Ovary (tissue), 10 donors: ENCODE measurements at places on chromosomes 2 and 18.

GRCh38 chr2:176125772-176126054 lies 3.2 kb downstream of the HOXD9 start:
- no peak for DNase-seq

DNA sequence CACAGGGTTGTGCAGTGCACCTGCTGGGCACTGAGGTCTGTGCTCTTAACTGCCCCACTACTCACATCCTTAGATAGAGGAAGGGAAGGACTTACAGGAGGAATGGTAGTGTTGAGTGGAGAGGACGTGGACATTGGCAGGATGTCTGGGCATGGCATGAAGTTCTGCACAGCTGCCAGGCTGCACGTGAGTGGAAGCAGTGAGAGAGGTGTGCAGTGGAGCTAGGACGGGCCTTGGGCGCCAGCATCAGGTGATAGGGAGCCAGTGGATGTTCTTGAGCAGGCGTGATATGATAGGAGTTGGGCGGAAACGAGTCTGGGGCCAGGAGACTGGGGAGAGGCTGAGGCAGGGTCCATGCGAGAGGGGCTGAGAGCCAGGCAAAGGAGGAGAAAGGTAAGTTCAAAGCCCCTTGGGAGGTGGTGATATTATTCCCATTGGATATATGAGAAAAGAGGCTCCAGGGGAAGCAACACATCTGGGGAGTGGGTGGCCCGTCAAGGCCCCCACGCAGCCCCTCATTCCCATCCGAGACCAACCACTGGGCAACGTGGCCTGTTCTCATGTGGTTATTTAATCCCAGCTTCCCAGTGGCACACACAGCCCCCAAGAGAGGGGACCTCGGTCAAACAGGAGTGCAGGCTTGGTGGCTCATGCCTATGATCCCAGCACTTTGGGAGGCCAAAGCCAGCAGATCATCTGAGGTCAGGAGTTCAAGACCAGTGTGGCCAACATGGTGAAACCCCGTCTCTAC lies 45.7 kb upstream of the SNED1 start:
- DNase-seq = no peak

DNA sequence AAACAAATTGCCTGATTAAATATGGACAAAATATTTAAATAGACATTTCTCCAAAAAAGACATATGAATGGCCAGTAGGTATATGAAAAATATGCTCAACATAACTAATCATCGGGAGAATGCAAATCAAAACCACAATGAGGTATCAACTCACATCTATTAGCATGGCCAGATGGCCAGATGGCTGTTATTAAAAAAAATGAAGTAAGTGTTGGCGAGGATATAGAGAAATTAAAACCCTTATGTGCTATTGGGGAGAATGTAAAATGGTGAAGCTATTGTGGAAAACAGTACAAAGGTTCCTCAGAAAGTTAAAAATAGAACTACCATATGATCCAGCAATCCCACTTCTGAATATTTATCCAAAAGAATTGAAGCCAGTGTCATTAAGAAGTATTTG lies 272.3 kb upstream of the ZNF804A start:
- no peak for DNase-seq

DNA sequence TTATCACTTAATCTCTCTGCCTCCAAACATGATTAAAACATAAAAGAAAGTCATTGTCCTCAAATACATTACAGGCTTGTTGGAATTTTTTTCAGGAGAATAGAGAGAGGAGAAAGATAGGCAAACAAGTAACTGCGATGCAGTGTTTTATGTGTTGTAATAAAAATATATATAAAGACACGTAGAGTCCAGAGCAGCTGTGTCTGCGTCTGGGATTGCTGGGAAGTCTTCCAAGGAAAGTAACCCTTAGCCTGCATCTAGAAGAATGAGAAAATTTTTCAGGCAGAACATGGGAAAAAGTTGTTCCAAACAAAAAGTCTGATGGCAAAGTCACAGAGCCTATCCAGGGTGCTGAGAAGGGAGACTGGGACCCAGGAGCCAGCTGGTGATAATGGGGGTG lies 91.8 kb upstream of the ST6GAL2 start:
- DNase-seq = no peak

- DNase-seq = no peak
These were observed 297.8 kb upstream of the SESTD1 start for GRCh38 chr2:179562330-179562885.

GRCh38 chr2:16330571-16330970 lies 335.1 kb downstream of the CYRIA start:
- no peak for DNase-seq

DNA sequence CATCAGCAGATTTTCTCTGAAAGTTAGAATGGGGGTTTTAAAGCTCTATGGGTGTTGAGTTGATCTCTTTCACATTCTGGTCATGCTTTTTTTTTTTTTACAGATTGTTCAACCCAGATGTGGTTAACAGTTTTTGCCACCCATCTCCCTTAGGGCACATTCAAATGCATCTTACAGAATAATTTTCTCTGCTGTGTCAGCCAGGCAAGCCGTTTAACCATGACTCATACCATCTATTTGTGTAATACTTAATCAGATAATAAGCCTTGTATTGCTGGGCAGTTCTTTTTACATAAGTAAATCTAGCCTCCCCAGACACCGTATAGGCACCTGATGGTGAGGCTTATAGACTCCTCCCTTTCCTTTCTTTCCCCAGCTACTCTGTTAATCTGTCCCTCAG lies 62.0 kb downstream of the TGIF1 start:
- DNase-seq = no peak

DNA sequence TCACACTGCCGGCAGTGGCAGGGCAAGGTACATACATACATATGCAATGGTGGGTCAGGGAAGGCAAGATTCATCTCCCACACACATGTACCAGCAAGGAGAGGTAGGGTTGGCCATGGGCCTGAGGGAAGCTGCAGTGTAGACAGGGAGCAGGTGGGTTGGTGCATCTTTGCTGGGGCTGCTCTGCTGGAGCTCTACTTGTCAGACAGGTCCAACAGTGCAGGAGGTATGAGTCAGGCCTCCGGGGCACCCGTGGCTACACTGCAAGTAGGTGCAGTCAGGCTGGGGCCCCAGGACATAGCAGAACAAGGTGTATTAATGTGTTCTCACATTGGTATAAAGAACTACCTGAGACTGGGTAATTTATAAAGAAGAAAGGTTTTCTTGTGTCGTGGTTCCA lies 281.1 kb upstream of the COL3A1 start:
- no peak for DNase-seq

- DNase-seq = no peak
These were observed 217.6 kb upstream of the FN1 start for GRCh38 chr2:215653344-215654030.

GRCh38 chr2:103002954-103003353 lies 241.1 kb downstream of the TMEM182 start:
- DNase-seq = no peak
